Motor neuron (in vitro differentiated cells): ENCODE measurements at places on chromosomes 2 and 18. TPM values are rescaled to one million over a fixed set of nuclear protein-coding genes. Genes with fewer than 3 reads are reported as not detected.
A peak's percentile ranks its signal among the peaks of the same experiment; 100 is the strongest.

- peak; percentile 91 for ATAC-seq
Measured at GRCh38 chr2:85132834-85133637, at the start of gene TCF7L1. TSS of gene TCF7L1 (plus strand) at chr2:85133392. CDS start at chr2:85133685, 293 bp downstream.

GRCh38 chr18:23609390-23610023 lies 23.2 kb upstream of the NPC1 start:
- ATAC-seq, result no peak

- ATAC-seq, result no peak
Measured at GRCh38 chr2:48278590-48278989, 251.4 kb upstream of the STON1 start.

GRCh38 chr2:240991378-240992263 lies 6.8 kb upstream of the SNED1 start:
- ATAC-seq, result peak; percentile 93

Gene KANSL1L
- 8.0 and 8.5 TPM in 2 replicates for total RNA-seq

Gene LRATD1
- total RNA-seq, result 29.4 and 29.5 TPM in 2 replicates

Gene HOXD9
- total RNA-seq, result 3.1 and 3.8 TPM in 2 replicates
